ENCODE measurements at places on chromosomes 13 and 19. TPM values are rescaled to one million over a fixed set of nuclear protein-coding genes. Genes with fewer than 3 reads are reported as not detected.

GRCh38 chr13:105906746-105907145, 628.7 kb downstream of the EFNB2 start:
- DNase-seq = no peak

FGF22 gene
- not detected for total RNA-seq

- peak; percentile 13 for DNase-seq
These were observed 305.1 kb downstream of the ITGBL1 start for GRCh38 chr13:101757446-101758039.

ACP5 gene
- 1.2 TPM for total RNA-seq

DNA sequence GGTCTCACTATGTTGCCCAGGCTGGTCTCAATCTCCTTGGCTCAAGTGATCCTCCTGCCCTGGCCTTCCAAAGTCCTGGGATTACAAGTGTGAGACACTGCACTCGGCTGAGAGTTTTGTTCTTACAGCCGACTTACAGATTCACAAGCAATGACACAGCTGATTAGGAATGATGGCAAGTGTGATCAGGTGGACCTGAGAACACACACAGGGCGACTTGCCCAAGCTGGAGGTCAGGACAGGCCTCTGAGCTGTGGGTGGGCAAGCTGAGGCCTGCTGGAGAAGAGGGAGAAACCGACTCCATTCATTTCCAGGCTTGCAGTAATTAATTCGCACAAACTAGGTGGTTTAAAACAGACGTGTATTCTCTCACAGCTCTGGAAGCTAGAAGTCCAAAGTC, 8.1 kb upstream of the ATG4D start:
- no peak for DNase-seq

NPAS1 gene
- not detected for total RNA-seq

PEPD gene
- 56.1 TPM for total RNA-seq

DNA sequence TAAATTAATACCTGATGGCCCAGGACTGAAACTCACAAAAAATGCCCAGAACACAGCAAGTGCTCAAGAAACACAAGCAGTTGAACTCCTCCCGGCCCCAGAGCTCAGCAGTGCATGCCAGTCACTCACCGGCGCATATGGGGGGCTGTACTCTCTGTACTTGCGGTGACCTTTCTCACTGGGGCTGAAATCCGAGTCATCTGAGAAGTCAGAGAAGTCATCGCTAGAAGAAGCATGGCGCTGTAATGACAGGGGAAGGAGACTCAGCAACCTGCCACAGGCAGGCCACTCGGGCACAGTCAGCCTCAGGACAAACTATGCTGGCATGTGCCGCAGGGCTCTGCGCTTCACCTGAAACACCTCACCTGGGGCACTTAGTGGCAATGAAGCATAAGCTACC, 19.7 kb downstream of the ZC3H4 start:
- no peak for DNase-seq

DNA sequence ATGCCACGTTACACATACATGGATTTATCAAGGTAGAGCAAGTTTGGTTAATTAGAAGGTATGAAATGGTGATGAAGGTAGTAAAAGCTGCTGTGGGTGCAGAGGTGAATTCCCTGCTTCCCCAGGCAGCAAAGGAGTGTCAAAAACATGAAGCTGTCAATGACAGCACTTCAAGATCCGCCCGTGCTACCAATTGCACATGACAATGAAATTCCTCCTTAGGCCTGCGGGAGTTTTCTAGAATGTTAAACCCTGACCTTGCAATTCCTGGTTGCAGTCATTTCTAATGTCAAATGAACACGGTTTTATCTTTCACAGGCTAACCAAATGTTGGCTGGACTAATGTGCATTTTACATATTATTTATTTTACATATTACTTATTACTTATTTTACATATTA, 67.7 kb upstream of the LSM14A start:
- DNase-seq = no peak

TEKTIP1 gene
- total RNA-seq = not detected

DNA sequence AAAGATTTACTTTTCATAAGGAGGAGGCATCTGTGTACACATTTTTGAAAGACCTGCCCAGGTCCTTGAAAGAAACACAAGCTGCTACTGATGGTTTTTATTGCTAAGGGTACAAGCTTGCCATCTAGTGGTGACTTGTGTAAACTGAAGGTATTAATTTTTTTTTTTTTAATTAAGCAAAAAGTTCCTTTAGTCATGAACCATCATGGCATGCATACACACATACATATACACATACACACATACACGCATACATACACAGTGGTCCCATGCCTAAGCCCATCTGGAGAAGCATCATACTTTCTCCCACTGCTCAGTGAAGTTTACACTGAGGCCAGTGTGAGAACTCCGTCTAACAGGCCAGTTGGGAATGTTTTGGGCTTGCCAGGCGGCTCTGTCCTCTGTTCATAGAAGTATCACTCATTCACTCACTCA, 312.5 kb downstream of the DCLK1 start:
- DNase-seq = no peak

GRCh38 chr19:6011794-6012193, 33.9 kb upstream of the RANBP3 start:
- no peak for DNase-seq

DNA sequence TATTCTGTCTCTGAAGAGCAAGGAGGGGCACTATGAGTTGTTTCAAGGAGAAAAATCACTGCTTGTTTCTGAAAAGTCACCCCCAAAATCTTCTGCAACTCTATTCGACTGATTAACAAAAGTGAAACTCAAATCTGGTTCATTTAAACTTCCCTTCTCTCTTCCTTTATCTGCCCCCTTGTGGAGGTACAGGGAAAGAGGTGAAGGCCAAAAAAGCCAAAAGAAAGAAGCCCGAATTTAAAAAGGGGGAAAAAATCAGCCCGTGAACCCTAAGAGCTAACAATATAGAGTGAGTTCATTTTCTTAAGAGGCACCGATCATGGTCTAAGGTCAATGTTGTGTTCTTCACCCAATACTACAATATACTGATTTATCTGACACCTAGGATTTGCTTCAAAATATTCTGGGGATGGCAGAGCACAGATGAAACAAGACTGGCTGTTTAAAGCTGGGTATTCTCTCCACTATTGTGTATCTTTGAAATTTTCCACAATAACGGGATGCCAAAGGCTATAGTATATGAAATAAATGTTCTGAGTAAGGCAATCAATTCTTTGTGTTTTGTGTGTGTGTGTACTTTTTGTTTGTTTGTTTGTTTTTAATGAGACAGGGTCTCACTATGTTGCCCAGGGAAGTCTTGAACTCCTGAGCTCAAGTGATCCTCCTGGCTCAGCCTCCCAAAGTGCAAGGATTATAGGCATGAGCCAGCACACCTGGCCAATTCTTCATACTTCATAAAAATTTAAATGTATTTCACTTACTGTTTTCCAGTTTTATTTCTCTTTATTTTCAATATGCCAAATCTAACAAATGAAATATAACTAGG, 55.0 kb upstream of the EEF1AKMT1 start:
- DNase-seq = peak; percentile 22

- DNase-seq = no peak
These were observed 113.3 kb upstream of the KL start for GRCh38 chr13:32902874-32903273.

- no peak for DNase-seq
These were observed 34.2 kb downstream of the NAXD start for GRCh38 chr13:110649551-110649950.

DNA sequence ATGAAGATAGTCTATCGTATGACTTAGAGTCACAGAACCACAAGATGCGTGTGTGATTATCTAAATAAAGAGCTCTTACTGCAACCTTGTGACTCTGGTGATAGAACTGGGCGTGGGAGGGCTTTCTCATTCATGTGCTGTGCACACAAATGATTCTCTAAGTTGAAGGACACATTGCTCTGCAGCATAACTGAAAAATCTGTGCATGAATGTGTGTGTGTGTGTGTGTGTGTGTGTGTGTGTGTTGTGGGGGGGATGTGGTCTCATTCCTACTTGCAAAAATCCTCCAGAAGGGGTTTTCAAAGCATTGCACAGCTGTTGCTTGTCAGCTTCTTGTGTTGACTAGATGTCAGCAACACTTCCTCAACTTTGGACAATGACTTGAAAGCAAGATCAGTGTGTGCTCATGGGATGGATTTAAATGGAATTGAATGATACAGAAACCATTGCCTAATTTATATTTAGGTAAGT, 22.4 kb downstream of the LRCH1 start:
- no peak for DNase-seq

DNA sequence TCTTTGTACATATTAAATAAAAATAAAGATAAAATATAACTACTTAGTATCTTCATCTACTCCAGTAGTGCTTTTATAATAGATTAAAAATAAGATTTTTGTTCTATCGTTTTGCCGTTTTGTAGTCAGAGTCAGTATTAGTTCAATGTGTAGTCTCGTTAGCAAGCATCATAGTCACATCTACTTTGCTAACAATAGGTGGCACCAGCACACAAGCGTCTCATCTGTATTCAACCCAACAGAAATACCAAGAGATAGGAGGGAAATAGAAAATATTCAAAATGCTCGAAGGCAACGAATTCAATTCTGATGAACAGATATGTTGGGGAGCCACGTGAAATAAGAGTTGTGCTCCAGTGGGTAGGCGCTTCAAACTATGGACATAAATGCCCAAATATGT, 21.4 kb upstream of the MICU2 start:
- no peak for DNase-seq

DNA sequence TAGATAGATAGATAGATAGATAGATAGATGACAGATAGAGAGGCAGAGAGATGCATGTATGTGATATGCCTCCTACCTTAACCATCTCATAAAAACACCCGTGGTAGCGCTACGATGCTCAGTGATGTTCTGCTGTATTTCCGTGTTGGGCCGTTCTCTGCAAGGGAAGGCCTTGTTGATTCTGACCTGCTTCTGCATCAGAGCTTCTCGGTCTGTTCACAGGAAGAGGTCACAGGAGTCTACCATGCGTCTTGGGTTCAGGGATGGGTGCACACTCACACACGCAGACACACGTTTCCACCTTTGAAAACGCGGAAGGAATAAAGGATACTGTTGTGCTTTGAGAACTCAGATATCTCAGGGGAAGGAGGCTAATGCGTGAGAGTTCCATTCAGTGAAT, 316.9 kb downstream of the TEX29 start:
- no peak for DNase-seq

DNA sequence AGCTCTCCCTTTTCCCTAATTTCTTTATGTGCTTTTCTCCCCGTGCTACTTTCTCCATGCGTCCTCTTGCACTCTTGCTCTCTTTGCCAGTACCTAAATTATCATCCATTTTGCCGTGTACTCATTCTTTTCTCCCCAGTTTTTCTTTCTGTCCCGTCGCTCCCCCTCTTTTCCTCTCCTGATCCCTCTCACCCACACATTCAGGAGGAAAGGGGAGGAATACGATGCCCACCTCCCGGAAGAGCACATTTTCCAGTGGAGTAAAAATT, 821 bp downstream of the ZNF616 start:
- DNase-seq = no peak

GRCh38 chr13:65553096-65553727, 1676.9 kb downstream of the PCDH9 start:
- DNase-seq = no peak

DNA sequence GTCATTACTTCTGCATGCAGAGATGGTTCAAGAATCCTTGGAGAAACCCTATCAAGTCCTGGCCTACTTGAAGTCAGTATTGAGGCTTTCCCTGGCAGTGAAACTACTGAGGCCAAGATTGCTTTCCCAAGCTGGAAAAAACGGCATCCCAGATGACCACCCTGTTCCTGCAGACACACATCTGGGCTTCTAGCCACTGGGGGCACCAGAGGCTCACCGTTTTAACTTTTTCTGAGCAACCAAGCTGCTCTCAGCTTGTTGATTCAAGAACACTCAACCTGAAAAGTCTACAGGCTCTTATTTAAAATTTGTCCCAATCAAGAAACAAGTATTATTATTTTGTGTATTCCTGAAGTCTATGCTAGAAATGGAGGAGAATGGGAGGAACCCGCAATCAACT, 66.6 kb downstream of the SPRYD7 start:
- no peak for DNase-seq

GRCh38 chr13:98187965-98188261, 10.8 kb upstream of the RNF113B start:
- DNase-seq = no peak

Data from pulmonary artery endothelial cell (primary cell).